ENCODE measurements at places on chromosomes 2 and 18.

- DNase-seq: no peak
Measured at GRCh38 chr2:199469514-199470360, 12.0 kb upstream of the SATB2 start.

GRCh38 chr2:54665436-54665856 lies 58.0 kb upstream of the EML6 start:
- DNase-seq: peak; percentile 49

DNA sequence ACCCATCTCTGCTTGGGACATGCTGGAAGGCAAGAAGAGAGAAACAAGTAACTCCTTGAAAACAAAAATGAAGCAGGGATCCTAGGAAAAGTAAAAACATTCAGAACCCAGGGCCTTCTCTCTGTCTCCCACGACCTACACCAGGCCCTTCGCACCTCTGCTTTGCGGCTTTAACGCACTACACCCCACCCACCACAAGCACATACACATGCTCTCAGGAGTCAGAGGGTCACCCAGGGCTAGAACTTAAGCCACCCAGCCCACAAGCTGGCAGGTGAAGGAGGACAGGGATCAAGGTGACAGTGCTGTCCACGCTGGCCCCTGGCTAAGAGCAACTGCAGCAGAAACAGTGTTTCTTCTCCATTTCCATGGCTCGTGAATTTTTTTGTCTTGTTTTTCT lies 72.2 kb downstream of the BCL11A start:
- DNase-seq: no peak

- no peak for DNase-seq
Measured at GRCh38 chr2:38829971-38830370, 45.8 kb downstream of the DHX57 start.

DNA sequence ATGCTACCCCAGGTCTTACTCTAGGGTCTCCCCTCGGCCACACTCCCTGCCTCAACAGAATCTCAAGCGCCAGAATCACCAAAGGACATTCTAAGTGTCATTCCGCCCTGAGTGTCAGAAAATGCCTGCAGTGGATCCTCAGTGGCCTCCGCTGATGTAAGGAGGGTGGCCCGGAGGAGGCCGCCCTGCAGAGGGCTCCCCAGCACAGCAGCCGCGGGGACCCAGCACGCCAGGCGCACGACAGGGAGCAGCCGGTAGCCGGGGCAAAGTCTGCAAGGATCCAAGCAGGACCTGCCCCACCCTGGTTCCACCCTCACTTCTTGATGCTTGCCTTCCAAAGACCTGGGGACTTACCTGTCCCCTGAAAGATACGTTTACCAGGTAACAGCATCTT lies 54.2 kb upstream of the ID2 start:
- DNase-seq: peak; percentile 10

DNA sequence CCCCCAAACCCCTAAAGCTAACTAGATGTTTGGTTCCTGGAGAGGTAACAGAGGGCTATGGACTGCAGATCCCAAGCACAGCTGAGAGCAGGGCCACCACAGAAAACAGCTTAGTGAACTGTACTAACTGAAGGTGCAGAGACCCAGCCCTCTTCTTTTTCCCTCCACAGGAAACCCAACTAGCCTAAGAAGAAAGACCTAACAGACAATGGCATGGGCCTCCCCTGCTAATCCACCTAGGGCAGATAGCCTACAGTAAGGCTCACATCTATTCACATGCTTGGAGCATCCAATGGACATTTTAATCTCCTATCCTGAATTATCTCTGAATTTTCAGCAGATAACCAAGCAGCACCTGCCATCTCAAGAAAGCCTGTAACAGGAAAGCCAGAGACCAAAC lies 8.8 kb upstream of the FECH start:
- no peak for DNase-seq

DNA sequence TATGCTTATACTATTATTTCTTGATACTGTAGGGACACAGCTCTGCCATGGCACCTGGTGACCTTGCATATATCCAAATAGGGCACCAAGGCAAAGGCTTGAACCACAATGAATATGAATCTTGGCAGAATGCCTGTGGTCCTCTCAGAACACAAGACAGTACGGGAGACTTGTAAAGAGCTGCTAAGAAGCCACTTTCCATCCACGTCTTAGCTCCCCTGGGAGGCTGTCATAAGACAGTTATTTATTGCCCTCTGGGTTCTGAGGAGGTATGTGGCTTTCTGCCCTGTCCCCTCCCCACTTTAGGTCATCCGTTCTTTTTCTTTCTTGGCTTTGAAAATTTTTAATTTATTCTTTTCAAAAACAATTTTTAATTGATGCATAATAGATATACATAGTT lies 29.8 kb upstream of the MRPL33 start:
- DNase-seq: no peak

- DNase-seq: no peak
Measured at GRCh38 chr2:171084128-171084527, 76.6 kb downstream of the TLK1 start.

- no peak for DNase-seq
Measured at GRCh38 chr2:157124731-157125130, 132.8 kb upstream of the GALNT5 start.

DNA sequence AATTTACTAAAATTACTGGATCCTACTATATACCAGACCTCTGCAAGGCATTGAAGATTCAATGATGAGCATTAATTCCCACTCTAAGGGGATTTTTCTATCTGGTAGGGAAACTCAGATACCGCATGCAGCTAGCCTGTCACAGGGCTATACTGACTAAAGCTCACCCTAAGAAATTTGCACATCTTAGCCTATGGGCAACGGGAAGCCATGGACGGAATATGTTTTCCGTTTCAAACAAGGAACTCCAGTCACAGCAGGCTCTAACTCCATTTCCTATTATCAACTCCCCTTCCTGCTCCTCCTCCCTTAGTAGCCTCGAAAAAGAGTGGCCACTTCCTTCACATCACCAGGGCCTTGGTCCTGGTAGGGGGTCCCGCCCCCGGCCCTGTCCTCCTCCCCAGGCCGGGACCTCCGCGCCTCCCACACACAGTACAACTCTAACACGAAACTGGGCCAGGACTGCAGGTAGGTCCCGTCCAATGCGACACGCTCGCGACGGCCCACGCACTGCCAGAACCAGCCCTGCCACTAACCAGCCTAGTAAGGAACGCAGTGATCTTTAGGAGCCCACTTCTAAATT lies 659 bp upstream of the COX5B start:
- DNase-seq: no peak

All from CD4-positive, alpha-beta T cell treated with Interleukin-6 for 4 hours (primary cell).